Foreskin keratinocyte (primary cell): ENCODE measurements at places on chromosomes 7 and 10. TPM values are rescaled to one million over a fixed set of nuclear protein-coding genes. Genes with fewer than 3 reads are reported as not detected.
A peak's percentile ranks its signal among the peaks of the same experiment; 100 is the strongest.

Gene RALA
- 66.7 and 79.3 TPM in 2 replicates for total RNA-seq

DNA sequence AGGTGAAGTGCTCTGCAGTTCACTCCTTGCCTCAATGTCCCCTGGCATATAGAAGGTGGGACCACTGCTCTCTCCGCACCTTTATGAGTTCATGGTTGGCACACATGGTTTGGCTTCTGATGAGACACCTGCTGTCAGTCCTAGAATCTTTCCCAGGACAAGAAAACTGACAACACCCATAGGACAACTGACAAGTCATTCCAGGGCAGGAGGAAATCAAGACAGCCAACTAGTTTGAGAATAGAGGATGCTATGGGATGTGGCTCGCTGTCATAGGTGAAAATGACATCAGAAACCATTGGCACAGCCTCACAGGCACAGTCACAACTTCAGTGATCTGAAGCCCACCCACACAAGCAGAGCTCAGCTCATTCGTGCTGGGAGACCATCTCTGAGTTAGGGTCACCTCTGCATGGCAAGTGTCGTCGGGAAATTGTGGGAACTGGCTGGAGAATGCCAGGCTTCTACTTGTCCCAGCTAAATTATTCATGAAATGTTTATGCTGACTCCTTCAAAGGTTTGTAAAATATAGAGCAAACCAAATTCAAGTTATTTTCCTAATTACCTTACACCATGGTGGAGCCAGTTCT lies 762.4 kb downstream of the GRID1 start:
- DNase-seq, result no peak

DNA sequence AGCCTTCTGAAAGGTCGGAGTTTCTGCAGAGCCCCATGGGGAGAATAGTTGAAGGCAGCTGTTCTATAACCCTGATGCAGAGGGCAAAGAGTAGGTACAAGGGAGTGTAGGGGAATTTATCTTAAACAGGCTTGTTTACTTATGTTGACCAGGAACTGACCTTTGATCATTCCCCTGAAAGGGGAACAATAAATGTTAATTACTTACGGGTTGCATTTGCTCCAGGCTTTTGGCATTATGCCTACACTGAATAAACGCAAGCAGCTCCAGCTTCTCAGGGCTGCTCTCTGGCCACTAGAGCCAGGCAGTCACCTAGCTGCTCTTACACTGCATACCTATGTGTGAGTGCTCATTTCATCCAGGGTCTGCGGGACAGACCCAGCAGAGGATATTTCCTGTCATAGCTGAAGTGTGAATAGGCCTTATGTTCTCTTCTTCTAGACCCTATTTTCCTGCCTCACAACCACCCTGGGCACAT lies 26.9 kb upstream of the ABCA13 start:
- no peak for DNase-seq

- peak; percentile 97 for DNase-seq
These were observed 28.9 kb downstream of the PARP12 start for GRCh38 chr7:140033779-140034363.

Gene DMBT1
- 0.04 and 0.07 TPM in 2 replicates for total RNA-seq

DNA sequence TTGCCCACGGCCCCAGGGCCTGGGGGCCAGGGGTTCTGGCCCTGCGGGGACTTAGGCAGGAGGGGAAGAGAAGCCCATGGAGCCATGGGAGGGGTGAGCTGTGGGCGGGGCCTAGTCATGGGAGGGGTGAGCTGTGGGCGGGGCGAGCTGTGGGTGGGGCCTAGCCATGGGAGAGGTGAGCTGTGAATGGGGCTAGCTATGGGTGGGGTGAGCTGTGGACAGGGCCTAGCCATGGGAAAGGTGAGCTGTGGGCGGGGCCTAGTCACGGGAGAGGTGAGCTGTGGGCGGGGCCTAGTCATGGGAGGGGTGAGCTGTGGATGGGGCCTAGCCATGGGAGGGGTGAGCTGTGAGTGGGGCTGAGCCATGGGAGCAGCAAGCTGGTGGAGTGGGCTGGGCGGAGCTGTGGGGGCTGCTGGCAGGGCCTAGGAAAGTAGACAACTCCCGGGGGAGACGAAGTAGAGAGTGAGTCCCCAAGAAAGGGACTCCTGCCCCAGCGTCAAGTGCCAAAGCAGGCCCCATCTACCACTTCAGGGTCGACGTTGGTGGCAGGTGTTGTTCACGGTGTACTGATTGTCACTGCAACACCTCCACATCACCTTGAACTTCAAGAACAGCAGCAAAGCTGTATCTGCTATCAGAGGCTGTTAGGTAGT lies 19.2 kb upstream of the TTYH3 start:
- DNase-seq, result no peak

GRCh38 chr10:131727560-131727959 lies 173.2 kb upstream of the PPP2R2D start:
- DNase-seq, result no peak

Gene P4HA1
- 33.3 and 38.8 TPM in 2 replicates for total RNA-seq

- DNase-seq, result no peak
These were observed 243.2 kb downstream of the SDK1 start for GRCh38 chr7:3544202-3544601.

Gene TMEM236
- total RNA-seq, result 0.63 TPM in 1 of 2 replicates, not detected in the other

Gene CELF2
- 10.8 and 11.1 TPM in 2 replicates for total RNA-seq

Gene PAPSS2
- 2.3 and 4.1 TPM in 2 replicates for total RNA-seq
